ENCODE measurements at places on chromosomes 7 and 10.

GRCh38 chr7:142629588-142630260 is 119.5 kb upstream of the PRSS1 start:
- DNase-seq: no peak

DNA sequence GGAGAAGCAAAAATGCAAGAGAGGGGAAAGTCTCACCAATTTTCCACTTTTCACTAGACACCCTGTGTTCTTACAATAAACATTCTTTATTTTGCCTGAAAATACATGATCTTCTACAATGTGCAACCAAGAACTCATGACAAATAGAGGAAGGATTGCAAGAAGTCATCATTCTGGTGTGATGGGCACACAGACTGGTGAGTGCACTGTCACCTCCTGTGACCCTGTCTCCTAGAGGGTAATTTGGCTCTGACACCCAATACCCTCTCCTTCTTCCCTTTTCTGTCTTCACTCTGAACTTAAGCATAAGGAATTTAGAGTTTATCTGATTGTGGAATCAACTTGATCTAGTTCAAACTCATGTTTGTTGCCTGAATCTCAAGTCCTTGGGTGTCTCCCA is 153.7 kb downstream of the SH2D4B start:
- DNase-seq: no peak

GRCh38 chr7:114554781-114555537 is 140.3 kb downstream of the FOXP2 start:
- DNase-seq: no peak

DNA sequence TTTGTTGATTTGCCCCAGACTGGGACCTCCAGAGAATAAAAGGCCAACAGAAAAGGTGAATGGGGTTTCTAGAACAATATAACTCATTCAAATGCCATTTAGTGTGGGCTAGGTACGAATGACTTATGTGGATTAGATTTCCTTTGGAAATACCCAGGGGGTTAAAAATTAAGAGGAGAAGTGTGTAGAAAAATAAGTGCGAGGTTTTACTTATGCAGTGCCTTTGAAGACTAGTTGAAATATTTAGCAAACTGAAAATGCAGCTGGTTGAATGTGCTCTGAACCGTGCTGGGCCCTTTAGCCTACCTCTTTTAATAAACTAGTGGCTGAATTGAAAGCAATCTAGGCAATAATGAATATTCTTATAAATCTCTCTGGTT is 180.6 kb downstream of the LRMDA start:
- DNase-seq: no peak

- DNase-seq: no peak
These were observed 10.0 kb upstream of the GTF2IRD1 start for GRCh38 chr7:74443543-74444247.

- peak; percentile 55 for DNase-seq
These were observed 101.6 kb upstream of the FAM171A1 start for GRCh38 chr10:15472431-15473395.

Data from WERI-Rb-1 (cell line).